IMR-90 (cell line): ENCODE measurements at places on chromosomes 6 and 20. TPM values are rescaled to one million over a fixed set of nuclear protein-coding genes. Genes with fewer than 3 reads are reported as not detected.

- no peak overlapping the region for H3K4me3 ChIP-seq
- DNase-seq: peak; percentile 66
- H3K27ac ChIP-seq: no peak overlapping the region
- peaks cover 6% of the 10 kb centered on the region for H3K36me3 ChIP-seq
Observed at GRCh38 chr6:31874836-31875572, 3.8 kb downstream of the SLC44A4 start.

SIRPD gene
- total RNA-seq: not detected in 2 replicates

DNA sequence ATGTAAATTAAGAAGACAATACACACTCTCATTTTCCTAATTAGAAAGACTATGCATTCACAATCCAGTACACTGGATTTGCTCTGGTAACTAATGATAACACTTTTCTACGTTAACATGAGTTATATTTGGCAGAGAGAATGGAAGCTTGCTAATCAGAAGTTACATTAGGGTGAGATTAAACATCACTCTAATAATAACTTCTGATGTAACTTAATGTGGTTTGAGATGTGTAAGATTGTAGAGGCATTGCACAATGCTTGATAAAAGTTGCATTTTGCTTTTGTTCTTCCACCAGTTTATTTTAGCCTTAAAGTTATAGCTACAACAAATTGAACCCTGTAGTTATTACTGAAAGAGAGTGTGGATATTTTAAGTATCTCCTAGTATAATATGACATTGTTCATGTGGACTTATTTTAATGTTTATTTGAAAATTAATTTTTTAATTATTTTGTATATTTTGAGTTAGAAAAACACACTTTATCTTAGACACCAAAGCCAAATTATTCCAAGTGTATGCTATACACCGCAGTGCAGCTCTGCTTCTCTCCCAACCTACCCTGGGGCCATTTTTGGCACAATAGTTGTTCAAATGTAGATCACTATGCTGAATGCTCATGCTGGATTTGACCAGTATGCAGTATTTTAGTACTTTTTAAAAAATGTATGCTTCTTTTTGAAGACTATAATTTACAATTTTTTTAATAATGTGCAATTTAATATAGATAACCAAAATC is 143.2 kb downstream of the SLC16A10 start:
- H3K27me3 ChIP-seq: no peaks in the 10 kb centered on the region
- DNase-seq: peak; percentile 88
- no peak overlapping the region for H3K4me3 ChIP-seq
- peaks cover 10% of the 10 kb centered on the region for H3K4me1 ChIP-seq

- H3K27me3 ChIP-seq: no peaks in the 10 kb centered on the region
- peak overlapping the region; percentile 22; the same call in 1 of the 2 replicates for H3K27ac ChIP-seq
- no peak overlapping the region for H3K4me3 ChIP-seq
- H3K36me3 ChIP-seq: no peaks in the 10 kb centered on the region
- DNase-seq: peak; percentile 78
- H3K4me1 ChIP-seq: peaks cover 2% of the 10 kb centered on the region
Observed at GRCh38 chr6:143581835-143582480, 70.4 kb upstream of the FUCA2 start.

TINAG gene
- total RNA-seq: not detected in 2 replicates
